Stimulated activated CD4-positive, alpha-beta T cell treated with anti-CD3 and anti-CD28 coated beads, TNF-alpha, amount 100 ng/mL, for 4 hours (primary cell): ENCODE measurements at places on chromosomes 1 and 21.

DNA sequence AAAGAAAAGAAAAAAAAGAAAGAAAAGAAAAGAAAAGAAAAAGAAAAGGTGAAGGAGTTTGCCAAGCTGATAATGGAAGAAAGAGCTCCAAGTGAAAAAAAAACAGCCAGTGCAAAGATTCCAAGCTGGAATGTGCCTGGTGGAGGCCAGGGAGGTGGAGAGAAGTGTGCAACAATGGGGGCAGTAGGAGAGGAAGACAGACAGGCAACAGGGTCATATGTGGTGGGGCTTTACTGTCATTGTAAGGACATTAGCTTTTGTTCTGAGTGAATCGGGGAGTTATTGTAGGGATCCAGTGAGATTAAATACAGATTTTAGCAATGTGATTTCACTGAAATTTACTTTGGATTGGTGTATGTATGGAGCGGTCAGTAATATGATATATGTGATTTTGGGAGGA is 14.0 kb upstream of the MYSM1 start:
- no peak for DNase-seq

DNA sequence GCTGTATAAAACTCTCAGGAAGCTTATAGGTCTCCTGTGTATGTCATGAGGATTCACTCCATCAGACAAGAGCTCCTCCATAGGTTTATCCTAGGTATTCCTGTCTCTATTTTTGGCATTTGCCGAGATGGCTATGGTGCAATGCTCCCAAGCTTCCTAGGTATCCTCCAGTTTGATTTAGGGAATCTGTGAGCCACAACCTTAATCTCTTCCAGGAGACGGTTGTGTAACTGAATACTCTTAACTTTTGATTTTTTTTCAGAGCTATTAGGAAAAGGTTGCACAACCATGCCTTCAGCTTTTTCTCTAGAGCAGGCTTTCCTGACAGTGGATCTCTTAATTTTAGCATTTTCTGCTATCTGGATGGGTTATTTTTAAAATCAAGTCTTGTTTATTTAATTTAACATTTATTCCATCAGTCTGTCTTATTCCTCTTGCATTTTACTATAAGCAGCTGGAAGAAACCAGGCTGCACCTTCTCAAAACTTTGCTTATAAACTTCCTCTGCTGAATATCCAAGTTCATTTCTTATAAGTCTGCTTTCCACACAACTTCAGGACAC is 69.4 kb upstream of the BACE2 start:
- no peak for DNase-seq

DNA sequence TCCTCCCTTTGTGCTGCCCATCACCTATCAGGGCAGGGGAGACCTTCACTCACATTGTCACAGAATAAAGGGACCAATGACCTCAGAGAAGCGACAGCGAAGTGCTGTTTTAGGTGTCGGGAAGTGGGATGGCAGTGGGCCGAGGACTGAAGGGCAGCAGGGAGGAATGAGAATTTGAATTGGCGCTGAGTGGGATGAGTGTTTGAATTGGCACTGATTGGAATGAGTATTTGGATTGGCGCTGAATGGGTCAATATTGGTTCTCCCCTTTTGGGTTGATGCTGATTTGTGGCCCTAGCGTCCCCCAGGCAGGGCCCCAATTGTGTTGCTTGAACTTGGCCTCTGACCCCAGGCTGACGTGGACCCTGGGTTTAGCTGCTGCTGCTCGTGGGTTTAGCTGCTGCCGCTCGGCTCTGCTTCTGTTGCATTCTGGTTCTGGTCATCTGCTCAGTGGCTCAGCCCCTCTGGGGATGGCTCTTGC is 12.4 kb upstream of the UMODL1 start:
- no peak for DNase-seq

DNA sequence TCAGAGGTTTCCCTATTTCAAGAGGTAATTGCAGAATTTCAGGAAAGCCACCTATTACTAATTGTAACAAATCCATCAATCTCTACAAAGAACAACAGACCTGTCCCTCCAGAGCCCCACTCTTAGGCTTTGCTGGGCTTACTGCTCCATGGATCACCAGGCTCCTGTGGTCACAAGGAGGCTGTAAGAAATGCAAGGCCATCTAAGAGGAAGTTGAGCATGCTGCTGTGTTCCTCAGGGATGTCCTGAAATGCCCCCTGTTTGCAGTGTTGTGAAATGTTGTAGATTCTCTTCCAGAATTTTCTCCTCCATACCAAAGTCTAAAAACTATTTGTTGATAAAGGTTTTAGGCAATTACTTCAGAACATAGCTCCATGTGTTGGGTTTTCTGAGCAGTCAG is 24.4 kb upstream of the DUSP23 start:
- DNase-seq: no peak

GRCh38 chr1:87115317-87115890 is 201.0 kb downstream of the HS2ST1 start:
- no peak for DNase-seq

- DNase-seq: no peak
These were observed 172.7 kb downstream of the PDE4B start for GRCh38 chr1:65965112-65965996.

DNA sequence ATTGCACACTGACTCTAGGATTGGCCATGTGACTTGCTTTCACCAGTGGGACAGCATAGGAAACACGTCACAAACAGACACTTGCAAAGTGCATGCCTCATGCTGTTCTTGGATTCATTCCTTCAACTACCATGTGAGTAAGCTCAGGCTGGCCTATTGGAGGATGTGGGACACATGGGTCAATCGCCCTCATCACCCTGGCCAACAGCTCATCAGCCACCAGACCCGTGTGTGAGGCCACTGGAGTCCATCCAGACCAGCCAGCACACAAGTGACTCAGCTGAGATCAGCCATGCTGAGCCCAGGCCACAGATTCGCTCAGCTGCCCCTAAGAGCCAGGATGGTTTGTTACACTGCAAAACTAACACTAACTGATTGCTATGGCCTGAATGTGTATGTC is 216.1 kb upstream of the GRIK3 start:
- no peak for DNase-seq

DNA sequence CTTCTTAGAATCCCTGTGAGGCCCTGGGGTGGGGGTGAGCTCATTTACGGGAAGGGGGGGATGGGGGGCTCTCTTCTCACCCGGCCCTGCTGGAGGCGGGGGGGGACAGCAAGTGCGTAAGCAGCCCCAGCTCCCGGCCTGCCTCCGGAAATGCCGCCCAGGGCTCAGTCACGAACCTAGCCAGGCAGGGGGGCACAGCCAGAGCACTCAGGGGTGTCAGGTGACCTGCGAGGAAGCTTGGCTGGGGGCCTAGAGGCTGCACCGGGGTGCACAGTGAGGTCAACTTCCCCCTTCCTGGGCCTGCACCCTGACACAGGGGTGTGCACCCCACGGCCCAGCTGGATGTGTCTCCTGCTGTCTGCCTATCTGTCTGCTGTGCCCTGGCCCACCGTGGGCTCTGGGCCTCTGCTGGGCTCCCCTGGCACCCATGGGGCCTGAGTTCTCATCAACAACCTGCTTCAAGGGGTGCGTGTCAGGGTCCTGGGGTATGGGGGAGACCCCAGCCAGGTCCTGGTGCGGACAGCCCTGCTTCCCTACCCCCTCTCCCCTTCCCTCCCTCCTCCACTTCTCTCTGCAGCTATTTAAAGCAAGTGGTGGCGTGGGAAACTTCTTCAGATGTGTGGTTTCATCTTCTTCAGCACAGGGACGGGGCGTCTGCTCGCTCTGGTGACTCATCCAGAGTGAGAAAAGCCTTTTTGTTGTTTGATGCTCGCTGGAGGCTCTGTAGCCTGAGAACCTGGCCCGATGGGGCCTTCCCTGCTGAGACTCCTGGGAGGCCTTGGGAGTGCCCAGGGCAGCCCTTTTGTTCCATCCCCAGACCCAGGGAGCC is 92.5 kb upstream of the RUNX3 start:
- peak; percentile 93 for DNase-seq

DNA sequence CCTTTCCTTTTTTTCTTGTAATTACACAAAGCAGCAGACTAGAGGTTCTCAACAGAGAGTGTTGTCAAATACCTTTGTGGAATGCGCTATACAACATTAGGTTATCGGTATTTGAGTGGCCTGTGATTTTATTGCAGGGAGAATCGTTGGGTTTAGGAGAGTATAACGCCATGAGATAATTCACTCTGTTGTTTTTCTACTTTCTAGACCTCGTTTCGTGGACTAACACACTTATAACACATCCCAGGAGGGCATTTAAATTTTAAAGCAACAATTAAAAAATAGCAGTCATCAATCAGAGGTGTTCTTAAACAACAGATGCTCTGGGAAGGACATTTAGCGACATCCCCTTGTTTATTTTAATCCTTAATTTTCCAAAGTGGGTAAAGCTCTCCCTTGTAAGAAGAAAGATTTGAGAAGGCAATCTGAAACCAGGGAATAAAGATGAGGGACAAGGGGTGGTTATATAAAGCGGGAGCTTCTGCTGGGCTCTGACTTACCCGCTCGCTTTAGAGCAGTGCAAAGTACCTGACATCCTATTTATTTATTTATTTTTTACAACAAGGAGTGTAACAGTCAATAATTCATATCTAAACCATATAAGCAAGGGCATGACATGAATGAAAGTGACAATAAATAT is 4.9 kb downstream of the PBX1 start:
- no peak for DNase-seq

DNA sequence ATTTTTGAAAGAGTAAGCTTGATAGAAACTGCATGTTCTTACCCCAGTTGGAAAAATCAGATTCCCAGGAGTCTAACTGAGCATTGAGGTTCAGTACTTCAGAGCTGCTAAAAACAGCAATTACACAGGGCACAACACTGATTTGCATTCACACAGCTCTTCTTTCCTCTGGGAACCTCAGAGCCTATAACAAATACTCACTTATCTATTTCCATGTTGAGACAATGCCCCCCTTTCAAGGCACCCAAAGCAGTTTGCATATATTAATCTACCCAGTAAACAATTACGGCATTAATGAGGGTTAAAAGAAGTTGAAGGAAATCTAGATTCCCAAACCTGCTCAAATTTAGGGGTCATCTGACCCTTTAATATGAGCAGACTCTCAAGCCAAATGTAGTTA is 126.9 kb upstream of the SLC35F3 start:
- no peak for DNase-seq

DNA sequence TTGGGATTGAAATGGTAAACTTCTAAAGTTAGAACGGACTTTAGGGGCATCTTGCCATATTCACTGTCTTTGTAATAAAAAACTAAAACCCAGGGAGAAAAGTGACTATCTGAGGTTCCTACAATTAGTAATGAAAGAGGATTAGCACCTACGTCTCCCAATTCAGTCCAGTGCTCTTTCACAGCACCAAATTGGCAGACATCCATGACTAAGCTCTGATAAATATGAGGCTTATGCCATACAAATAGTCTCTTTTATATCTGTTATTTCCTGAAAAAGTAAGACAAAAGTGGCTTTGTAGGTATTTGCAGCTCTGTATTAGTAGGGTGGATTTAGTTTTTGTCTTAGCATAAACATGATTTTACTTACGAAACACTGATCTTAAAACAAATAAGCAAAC is 315.0 kb upstream of the NRIP1 start:
- no peak for DNase-seq

DNA sequence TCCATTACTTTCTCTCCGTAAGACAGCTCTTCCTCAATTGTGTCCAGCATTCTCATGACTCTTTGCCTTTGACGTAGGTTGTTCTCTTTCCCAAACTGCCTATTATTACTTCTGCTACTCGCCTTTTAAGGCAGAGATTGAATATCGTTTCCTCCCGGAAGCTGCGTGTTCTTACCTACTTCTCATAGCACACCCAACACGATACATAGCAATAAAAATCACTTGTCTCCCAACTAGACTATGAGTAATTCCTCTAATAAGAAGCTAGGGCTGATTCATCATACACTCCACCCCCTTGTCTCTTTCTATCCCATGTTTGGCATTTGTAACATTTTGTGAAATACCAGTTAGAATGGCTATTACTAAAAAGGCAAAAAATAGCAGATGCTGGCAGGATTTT is 55.8 kb upstream of the SGIP1 start:
- DNase-seq: no peak

DNA sequence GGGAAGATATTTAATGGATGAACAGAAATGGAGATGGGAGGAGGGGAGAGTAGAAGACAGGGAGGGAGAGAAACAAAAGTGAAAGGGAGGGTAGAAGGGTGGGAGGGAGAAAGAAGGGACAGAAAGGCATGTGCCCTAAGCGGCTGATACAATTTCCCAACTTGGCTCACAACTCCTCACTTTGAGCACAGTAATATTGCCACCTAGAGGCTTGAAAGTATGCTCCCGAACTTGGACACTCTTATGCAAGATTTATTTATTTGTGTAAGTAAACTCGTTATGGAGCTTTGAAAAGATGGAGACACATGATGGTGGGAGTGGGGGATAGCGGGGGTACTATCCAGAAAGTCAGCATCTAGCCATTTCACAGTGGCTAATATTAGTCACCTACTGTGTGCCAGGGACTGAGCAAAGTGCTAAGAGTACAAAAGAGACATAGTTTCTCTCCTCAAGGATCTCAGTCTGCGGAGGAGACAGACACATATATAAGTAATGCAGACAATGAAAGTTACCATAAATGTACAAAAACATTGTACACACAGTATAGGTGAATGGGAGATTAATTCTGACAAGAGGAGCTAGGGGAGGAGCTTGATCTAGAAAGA is 189.7 kb downstream of the SEC16B start:
- DNase-seq: no peak

- no peak for DNase-seq
These were observed 24.7 kb upstream of the SLC44A3 start for GRCh38 chr1:94795434-94795833.

DNA sequence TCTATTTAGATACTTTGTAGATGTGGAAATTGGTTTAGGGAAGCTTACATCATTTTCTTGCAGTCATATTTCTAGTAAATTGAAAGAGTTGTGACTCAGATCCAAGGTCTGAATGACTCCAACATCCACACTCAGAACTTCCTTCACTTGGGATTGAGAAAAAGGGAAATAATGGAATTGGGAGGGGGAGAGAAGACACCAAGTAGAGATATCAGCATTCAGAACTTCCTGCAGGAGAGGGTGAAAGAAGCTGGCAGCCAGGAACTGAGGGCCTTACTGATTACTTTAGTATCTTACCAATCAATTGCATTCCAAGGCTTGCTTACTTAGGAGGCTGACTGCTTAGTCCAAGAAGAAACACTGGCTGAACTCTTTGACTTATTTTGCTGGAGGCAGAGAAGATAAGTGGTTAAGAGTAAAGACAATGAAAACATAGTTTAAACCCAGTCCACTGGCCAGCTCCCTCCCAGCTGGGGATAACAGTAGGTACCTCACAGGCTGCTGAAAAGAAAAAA is 21.7 kb downstream of the APP start:
- DNase-seq: no peak

DNA sequence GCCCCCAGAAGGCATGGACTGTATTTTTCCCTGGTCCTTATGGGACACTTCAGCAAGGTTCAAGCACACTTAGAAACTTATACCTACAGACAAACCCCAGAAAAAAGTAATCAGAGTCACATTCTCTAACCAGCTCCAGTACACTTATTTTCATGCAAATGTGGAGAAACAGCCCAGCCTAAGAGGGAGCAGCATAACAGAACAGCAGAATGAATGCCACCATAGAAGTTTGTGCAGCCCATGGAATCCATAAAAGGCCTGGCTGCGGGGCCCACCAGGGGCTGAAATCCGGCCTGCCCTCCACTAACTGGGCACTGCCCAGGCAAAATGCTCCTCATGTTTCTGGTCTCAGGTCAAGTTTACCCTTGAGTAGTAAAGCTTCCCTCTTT is 60.4 kb upstream of the ATP1A1 start:
- no peak for DNase-seq
